ENCODE measurements at places on chromosomes 6 and 20.

GRCh38 chr6:35907750-35908149, 13.1 kb downstream of the SRPK1 start:
- no peak for DNase-seq

DNA sequence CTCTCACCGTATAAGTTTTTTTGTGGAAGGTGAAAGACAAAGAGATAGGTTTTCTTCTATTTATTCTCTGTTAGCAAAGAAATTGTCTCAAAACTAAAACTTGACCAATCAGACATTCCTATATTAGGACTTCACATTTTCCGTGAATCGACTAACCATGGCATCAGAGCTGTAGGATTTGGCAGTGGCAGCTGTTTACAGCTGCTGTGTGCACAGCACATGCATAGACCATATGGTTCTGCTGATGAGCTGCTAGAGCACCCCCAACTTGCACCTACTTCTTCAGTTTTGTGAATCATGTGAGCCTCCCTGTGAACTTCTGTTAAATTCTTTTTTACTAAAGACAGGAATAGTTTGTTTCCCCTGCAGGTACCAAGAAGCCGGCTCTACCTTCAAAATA, 157.9 kb downstream of the RFX6 start:
- no peak for DNase-seq

GRCh38 chr6:134375220-134375580, 57.3 kb upstream of the SGK1 start:
- no peak for DNase-seq

- DNase-seq, result no peak
Measured at GRCh38 chr6:6923605-6924004, 184.2 kb upstream of the RREB1 start.

- no peak for DNase-seq
Measured at GRCh38 chr20:4449957-4450715, 271.6 kb upstream of the PRND start.

- DNase-seq, result no peak
Measured at GRCh38 chr20:62708591-62709536, at the start of gene NTSR1. Gene NTSR1, plus strand, starts transcription at chr20:62708836. Its CDS starts 372 bp downstream, at chr20:62709208.

GRCh38 chr6:15253203-15254022, 7.5 kb downstream of the JARID2 start:
- DNase-seq, result no peak

Measured in CD4-positive, alpha-beta T cell treated with Interferon alpha-2 for 1 hour (primary cell).